ENCODE measurements at places on chromosomes 4 and X.
A peak's percentile ranks its signal among the peaks of the same experiment; 100 is the strongest.

DNA sequence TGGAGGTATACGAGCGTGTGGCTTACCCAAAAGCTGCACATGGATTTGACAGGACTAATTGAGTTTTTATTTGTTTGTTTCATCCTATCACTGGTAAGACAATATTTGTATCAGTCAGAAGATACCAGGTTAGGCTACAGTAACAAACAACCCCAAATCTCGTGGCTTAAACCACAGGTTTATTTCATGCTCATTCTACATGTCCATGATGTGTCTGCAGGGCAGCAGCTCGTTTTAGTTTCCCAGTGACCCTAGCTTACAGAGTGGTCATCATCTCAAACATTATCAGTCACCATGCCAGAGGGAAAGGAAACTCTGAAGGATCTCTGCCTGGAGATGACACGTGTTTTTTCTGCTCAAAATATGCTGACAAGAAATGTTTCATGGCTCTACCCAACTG, 108.3 kb downstream of the SHROOM3 start:
- no peak for DNase-seq

DNA sequence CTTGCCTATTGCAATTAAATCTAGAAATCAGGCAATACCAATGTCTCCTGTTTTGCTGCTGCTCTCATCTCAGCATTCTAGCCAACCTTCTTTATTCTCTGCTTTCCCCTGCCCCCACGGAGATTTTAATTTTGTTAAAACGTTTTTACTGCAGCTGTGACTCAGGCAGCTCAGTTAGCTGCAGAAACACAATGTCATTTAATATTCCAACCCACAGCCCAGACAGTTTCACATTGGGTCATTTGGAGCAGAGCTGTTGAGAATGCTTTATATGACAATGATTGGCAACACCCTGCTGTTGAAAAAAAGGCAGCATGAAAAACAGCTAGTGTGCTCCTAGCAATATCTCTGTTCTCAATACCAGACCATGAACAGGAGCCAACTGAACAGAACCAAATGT, 12.6 kb upstream of the SLC10A4 start:
- DNase-seq = no peak

GRCh38 chr4:119955256-119955655, 111.4 kb downstream of the MAD2L1 start:
- no peak for DNase-seq

- DNase-seq = no peak
Observed at GRCh38 chr4:87530868-87531267, 1.7 kb upstream of the SPARCL1 start.

DNA sequence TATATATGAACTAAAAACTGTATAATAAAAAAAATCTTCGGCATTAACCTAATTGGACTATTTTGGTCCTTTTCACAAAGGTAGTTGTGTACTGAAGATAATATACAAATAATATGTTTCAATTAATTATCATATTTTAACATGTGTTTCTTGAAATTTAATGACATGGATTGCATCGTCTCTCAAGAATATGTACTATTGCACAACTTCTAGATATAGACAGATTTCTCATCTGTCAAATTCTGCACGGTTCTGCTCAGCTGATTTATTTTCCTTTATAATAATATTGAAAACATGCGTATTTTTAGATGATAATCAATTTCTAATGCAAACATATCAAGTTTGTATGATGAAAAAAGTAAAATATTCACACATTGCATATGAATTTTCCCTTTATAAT, 498.7 kb upstream of the PABPC4L start:
- no peak for DNase-seq

- no peak for DNase-seq
Observed at GRCh38 chr4:97396605-97397004, 746.7 kb downstream of the STPG2 start.

- DNase-seq = peak; percentile 1
Observed at GRCh38 chrX:110847334-110847733, 51.7 kb upstream of the CHRDL1 start.

DNA sequence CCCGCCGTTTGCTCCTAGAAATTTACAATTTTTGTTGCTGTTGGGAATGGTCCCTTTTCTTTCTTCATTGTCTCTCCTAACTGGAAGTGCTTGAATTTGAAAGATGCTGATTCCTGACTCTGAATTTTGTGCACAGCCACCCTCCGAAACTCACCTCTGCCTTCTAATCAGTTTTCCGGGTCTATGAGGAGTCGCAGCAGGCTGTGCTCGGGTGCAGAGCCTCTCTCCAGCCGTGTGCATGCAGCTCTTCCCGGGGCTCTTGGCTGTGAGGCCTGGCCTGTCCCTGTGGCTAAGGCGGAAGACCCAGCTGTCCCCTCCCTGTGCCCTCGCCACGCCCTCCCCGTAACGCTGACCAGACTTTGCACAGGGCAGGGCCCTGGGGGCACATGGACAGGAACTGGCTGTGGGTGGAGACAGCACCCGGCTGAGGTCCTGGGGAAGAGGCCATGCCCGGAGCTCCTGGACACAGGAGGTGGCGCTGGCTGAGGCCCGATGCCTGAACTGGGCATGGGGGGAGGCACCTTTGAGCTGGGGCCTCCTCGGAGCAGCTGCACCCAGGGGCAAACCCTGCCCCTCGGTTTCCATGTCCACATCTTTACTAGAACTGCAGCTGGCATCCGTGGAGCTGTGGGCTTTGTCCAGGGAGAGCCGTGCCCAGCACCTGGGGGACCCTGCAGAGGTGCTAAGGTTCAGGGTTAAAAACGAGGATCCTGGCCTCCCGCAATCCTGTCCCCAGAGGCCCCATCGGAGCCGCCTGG, 32.6 kb upstream of the SPON2 start:
- DNase-seq = no peak

- no peak for DNase-seq
Observed at GRCh38 chrX:7116081-7116480, 31.4 kb upstream of the STS start.

GRCh38 chr4:8269535-8270417, at the start of gene HTRA3:
Gene HTRA3 (plus strand): TSS chr4:8269754. CDS start chr4:8269969, 215 bp downstream.
- DNase-seq = no peak

DNA sequence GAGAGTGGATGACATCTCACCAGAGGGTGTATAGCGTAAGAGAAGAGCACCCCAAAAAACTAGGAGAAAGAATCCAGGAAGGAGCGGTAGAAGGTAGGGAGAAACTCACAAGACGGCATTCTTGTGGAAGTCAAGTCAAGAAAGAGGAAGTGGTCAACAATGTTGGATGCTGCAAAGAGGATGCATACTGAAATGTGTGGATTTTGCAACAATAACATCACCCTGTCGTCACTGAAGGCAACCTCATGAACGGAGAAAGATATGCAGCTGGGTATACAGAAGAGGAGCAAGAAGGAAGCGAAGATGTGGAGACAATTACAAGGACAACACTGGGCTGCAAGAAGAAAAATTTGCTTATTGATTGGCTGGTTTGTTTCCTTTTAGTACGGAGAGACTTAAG, 11.4 kb upstream of the TAPT1 start:
- no peak for DNase-seq

All from DMS153 (cell line).